ENCODE measurements at places on chromosomes 7 and 10. TPM values are rescaled to one million over a fixed set of nuclear protein-coding genes. Genes with fewer than 3 reads are reported as not detected.
A peak's percentile ranks its signal among the peaks of the same experiment; 100 is the strongest.

The HDAC9 gene
- total RNA-seq, result 1.6 TPM

The AOC1 gene
- not detected for total RNA-seq

The HOXA4 gene
- total RNA-seq, result 1.8 TPM

The SPDYE1 gene
- total RNA-seq, result not detected

The GHRHR gene
- not detected for total RNA-seq

The SNX8 gene
- 23.8 TPM for total RNA-seq

DNA sequence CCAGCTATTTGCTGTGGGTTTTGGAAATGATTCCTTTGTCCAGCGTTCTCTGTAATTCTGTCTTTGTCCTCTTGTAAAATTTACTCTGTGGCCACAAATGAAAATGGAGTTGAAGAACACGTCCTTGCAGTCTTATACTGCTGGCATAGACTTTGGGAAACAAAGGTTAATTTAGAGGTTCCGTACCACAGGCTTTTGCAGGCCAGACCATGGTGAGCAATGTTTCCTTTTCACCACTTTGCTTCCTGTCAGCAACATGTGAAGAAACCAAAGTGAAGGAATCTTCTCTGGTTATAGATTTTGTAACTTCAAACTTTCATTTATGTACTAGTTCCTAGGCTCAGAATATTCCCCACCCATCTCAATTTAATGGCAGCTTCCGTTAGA is 488.5 kb downstream of the MDFIC start:
- H3K27ac ChIP-seq, result no peak overlapping the region
- H3K4me1 ChIP-seq, result no peaks in the 10 kb centered on the region
- H3K27me3 ChIP-seq, result no peaks in the 10 kb centered on the region
- no peak for DNase-seq
- H3K36me3 ChIP-seq, result no peaks in the 10 kb centered on the region

DNA sequence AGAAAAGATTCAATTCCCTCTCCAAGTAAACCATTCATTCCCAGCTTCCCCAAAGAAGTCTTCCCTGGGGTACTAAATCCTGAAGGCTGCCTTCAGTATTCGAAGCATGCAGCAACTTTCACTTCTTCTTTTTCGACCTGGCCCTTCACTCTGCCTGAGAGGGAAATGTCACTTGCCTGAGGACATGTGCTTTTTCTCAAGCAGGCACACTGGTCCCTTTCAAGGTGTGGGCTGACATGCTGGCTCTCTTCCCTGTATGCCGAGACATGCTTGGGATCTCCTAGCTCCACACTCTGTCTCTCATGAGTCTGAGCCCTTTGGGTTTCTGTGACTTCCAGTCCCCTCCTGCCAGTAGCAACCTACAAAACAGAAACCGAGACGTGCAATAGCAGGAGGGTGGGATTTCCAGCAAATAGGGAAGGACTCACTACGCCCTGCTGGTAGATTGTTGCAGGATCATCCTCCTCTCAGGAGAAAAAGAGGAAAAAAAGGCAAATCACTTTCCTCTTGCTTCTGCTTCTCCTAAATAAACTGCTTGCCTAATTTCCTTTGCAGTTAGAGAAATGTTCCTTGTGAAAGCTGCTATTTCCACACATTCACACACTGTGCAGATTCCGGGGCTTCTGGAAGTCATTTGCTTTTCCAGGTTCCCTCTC is 33.5 kb downstream of the FIGNL1 start:
- no peak overlapping the region for H3K4me3 ChIP-seq
- DNase-seq, result no peak
- H3K27me3 ChIP-seq, result 0 out of 2 replicates have a peak, but pooled peaks cover 14% of the 10 kb centered on the region
- H3K36me3 ChIP-seq, result no peaks in the 10 kb centered on the region

DNA sequence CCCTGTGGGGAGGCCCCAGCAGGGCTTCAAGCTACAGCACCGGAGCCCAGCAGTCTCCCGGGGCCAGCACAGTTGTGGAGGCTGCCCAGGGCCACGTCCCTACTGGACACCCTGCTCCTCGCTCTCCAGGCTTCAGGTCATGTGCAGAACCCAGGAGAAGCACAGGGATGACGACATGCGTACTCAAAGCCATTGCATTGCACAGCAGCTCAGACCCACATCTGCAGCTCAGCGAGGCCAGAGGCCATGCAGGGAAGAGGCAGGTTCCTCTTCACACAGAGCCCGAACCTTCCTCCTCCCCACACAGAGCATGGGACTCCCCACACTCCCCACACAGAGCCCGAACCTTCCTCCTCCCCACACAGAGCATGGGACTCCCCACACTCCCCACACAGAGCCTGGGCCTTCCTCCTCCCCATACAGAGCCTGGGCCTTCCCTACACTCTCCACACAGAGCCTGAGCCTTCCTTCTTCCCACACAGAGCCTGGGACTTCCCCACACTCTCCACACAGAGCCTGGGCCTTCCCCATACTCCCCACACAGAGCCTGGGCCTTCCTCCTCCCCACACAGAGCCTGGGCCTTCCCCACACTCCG is 12.3 kb downstream of the CFAP46 start:
- no peaks in the 10 kb centered on the region for H3K36me3 ChIP-seq
- no peak overlapping the region for H3K4me3 ChIP-seq
- H3K4me1 ChIP-seq, result no peaks in the 10 kb centered on the region
- H3K27me3 ChIP-seq, result no peaks in the 10 kb centered on the region
- DNase-seq, result no peak

DNA sequence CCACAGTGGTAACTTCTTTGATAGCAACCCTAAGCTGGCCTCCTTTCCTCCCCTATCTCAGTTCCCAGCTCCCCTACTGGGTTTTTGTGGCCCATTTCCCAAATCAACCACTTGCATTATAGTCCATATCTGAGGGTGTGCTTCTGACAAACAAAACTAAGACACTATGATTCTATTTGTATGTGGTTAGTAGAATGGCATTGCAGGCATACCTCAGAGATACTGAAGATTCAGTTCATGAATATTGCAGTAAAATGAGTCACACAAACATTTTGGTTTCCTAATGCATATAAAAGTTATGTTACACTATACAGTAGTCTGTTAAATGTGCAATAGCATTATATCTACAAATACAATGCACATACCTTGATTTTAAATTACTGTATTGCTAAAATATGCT is 15.4 kb upstream of the TMEM243 start:
- no peaks in the 10 kb centered on the region for H3K27me3 ChIP-seq
- peak; percentile 56 for DNase-seq
- no peaks in the 10 kb centered on the region for H3K36me3 ChIP-seq
- no peak overlapping the region for H3K4me3 ChIP-seq
- no peak overlapping the region for H3K27ac ChIP-seq

- H3K27me3 ChIP-seq, result no peaks in the 10 kb centered on the region
- DNase-seq, result no peak
- no peaks in the 10 kb centered on the region for H3K36me3 ChIP-seq
- no peak overlapping the region for H3K4me3 ChIP-seq
- H3K27ac ChIP-seq, result no peak overlapping the region
Measured at GRCh38 chr7:129354428-129355157, 79.6 kb upstream of the STRIP2 start.

GRCh38 chr7:156504006-156504405 is 136.6 kb upstream of the RNF32 start:
- H3K27ac ChIP-seq, result no peak overlapping the region
- H3K4me3 ChIP-seq, result no peak overlapping the region
- H3K27me3 ChIP-seq, result no peaks in the 10 kb centered on the region
- no peaks in the 10 kb centered on the region for H3K4me1 ChIP-seq
- no peak for DNase-seq

DNA sequence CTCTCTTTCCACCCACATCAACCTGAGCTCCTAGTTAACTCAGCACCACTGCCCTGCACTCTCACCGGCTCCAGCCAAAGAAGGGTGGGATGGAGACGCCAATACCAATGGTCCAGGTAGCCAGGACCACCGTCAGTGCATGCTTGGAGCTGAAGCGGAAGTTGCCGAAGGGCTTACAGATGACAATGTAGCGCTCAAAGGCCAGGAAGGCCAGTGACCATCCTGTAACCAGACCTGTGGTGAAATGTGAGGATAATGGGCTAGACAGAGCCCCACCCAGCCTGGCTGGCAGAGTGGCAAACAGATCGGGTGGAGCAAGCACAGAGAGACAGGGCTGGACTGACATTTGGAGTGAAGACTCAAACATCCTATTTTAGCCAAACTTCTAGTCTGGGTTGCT is 673 bp downstream of the OPN1SW start:
- H3K36me3 ChIP-seq, result peaks cover 52% of the 10 kb centered on the region
- no peaks in the 10 kb centered on the region for H3K27me3 ChIP-seq

DNA sequence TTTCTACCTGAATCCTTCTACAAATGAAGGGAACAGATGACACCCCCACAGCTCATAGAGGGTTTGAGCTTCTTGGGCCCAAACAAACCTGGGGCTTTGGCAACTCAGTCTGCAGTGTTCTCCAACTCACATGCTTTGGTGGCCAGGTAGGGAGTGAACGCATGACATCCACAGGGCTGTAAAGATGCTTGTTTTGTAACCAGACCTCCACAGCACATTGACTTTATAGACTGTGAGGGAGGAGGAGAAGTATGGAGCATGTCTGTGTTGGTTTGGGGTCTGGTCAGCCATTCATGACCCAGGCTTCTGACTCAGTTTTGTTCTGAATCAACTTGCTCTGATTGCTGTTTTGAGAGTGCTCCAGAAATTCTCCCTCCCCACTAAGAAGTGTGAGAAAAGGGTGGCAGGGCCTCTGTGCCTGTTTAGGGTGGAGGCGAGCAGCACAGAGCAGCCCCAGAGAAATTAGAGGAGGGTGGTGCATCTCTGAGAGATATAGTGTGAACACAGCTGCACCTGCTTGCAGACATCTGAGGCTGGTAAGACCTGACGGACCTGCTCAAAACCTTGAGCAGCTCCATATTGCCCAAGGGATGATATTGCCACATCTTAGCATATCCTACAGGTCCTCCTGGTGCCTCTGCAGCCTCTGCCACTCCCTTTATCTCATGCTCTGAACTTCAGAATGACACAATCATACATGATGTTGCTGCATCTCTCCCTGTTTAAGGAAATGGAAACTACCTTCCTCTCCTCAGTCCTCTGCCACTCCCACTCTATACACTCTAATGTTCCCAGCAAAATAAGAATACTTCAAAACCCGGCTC is 287.7 kb downstream of the ABCA13 start:
- no peaks in the 10 kb centered on the region for H3K27me3 ChIP-seq
- no peak for DNase-seq
- H3K36me3 ChIP-seq, result no peaks in the 10 kb centered on the region
- no peaks in the 10 kb centered on the region for H3K4me1 ChIP-seq

GRCh38 chr7:6142871-6143380 is 111.8 kb downstream of the ANKRD61 start:
- no peak overlapping the region for H3K4me3 ChIP-seq
- DNase-seq, result no peak
- no peaks in the 10 kb centered on the region for H3K4me1 ChIP-seq
- peaks cover 40% of the 10 kb centered on the region for H3K36me3 ChIP-seq
- H3K27me3 ChIP-seq, result no peaks in the 10 kb centered on the region

DNA sequence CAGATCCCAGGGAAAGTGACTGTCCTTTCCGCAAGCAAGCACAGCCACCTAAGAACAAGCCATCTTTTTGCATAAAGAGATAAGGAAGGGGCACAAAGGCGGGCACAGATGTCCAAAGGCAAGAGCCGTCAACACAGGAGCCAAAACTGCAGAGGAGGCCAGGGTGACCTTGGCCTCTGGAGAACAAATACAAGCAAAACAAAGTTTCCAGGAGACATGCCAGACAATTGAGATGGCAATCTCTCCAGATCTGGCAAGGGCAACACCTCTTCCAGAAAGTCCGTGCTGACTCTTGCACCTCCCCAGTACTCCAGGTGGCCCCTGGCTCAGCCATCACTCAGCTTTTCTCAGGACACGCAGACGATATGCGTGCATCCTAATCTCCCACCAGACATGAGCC is 58.2 kb downstream of the TEX36 start:
- no peaks in the 10 kb centered on the region for H3K4me1 ChIP-seq
- H3K27me3 ChIP-seq, result peaks cover 7% of the 10 kb centered on the region
- no peak overlapping the region for H3K27ac ChIP-seq
- H3K4me3 ChIP-seq, result no peak overlapping the region
- H3K36me3 ChIP-seq, result no peaks in the 10 kb centered on the region

GRCh38 chr10:110643653-110644597 is at the start of gene RBM20:
RBM20 (plus strand) TSS chr10:110644336; CDS start chr10:110644455, 119 bp downstream.
- DNase-seq, result peak; percentile 58
- 0 out of 2 replicates have a peak, but pooled peaks cover 4% of the 10 kb centered on the region for H3K4me1 ChIP-seq
- no peaks in the 10 kb centered on the region for H3K36me3 ChIP-seq
- peak within 1 kb of the TSS; percentile 60 for H3K4me3 ChIP-seq

DNA sequence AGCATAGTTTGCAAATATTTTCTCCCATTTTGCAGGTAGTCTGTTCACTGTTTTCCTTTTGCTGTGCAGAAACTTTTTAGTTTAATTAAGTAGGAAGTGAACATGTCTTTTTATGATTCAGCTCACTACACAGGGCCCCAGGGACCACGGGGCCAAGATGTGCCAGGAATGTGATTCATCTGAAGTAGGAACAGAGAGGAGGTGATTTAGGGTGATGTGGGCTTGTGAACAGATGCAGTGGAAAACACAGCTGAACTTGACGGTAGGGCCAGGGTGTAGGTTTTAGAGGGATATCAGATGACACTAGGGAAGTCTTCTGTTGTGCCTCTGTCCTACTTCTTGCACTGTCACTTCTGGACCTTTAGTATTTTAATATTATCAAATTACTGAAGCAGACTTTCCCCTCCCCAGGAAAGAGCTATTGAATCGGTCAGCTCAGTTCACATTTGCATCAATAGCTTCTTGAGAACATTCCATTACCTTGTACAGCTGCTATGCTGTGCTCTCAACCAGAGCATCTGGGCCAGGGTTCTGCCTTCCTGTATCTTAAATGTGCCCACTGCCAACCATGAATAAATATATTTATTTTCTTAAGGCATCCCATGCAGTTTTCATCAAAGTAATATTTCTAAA is 96.9 kb downstream of the OSBPL3 start:
- DNase-seq, result peak; percentile 95
- H3K36me3 ChIP-seq, result no peaks in the 10 kb centered on the region
- no peaks in the 10 kb centered on the region for H3K27me3 ChIP-seq

DNA sequence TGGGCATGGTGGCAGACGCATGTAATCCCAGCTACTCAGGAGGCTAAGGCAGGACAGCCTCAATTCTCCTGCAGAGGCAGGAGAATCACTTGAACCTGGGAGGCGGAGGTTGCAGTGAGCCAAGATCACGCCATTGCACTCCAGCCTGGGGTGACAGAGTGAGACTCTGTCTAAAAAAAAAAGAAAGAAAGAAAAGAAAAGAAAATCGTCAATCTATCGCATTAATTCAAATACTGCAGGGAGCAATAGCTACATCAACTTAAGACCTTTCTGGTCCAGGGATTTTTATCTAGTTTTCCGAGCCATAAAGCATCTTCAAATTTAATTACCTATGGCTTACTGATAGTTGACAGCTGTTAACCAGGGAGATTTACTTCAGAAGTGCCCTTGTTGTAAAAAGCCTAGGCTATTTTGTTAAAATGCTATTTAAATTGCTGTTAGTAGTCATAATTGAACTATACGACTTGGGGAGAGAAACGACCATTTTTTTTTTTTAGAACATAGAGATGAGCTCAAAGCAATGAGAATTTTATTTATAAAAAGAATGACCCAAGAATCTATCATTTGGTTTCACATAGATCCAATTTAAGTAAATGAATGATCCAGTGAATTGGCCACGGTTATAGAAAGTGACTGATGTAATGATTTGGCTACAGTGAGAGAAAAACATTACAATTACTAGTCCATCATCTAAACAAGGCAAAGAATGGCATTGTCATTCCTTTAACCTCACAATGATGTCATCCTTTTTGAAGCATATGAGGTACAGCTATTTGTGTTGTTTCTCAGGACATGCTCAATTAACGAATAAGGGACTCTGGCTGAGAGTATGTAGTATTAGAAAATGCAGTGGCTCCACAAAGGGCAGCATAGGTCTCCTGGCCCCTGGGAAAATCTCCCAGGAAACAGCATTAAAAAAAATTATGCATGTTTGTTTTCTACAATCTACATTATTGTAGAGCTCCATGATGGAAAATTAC is 85.3 kb downstream of the SEMA3C start:
- peak overlapping the region; percentile 29 for H3K27ac ChIP-seq
- DNase-seq, result peak; percentile 77
- no peaks in the 10 kb centered on the region for H3K27me3 ChIP-seq
- H3K4me1 ChIP-seq, result peaks cover 60% of the 10 kb centered on the region
- no peak overlapping the region for H3K4me3 ChIP-seq

All from GM23248 (cell line).